ENCODE measurements at places on chromosomes 2 and 18.

GRCh38 chr2:179790235-179791217 is 70.9 kb downstream of the ZNF385B start:
- H3K27me3 ChIP-seq = no peaks in the 10 kb centered on the region
- no peak overlapping the region for H3K27ac ChIP-seq
- no peak overlapping the region for H3K4me3 ChIP-seq

- no peak overlapping the region for H3K27ac ChIP-seq
- H3K27me3 ChIP-seq = no peaks in the 10 kb centered on the region
- no peak for DNase-seq
- peaks cover 7% of the 10 kb centered on the region for H3K4me1 ChIP-seq
- H3K36me3 ChIP-seq = no peaks in the 10 kb centered on the region
These were observed 17.5 kb upstream of the PKDCC start for GRCh38 chr2:42030200-42030759.

GRCh38 chr2:13252615-13253014 is 535.9 kb downstream of the TRIB2 start:
- no peak overlapping the region for H3K27ac ChIP-seq
- no peak overlapping the region for H3K4me3 ChIP-seq
- H3K4me1 ChIP-seq = no peaks in the 10 kb centered on the region
- DNase-seq = no peak

DNA sequence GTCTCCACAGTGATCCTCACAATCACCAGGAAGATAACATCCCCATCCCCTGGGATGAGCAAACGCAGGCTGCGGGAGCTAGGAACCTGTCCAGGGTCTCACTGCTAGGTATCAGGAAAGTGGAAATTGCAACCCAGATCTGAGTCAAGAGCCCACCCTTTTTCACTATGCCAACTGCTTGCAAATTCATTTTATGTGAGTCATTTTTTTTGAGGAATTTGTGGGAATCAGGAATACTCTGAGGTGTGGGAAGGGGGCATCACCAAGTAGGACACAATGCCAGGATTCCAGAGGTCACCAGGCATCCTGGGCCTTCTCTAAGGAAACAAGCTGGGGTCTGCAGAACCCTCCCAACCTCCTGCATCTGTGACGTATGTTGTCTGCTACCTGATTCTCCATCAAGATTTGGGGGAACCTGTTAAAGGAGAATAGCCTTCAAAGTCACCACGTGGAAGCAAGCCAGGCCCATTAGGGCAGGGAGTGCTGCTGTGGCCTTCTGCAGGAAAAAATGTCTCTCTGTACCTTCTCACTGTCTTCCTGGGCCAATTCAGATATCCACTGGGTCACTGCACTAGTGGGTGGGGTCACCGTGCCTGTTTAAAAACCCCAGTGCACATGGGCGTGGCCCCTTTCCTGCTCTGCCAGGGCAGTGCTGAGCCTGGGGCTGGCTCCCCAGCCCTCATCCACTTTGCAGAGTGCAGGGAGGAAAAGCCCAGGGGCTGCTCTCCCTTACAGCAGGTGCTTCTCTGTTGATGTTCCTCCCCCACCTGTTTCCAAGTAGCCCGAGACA is 50.2 kb downstream of the MCFD2 start:
- H3K4me3 ChIP-seq = no peak overlapping the region
- no peaks in the 10 kb centered on the region for H3K27me3 ChIP-seq
- no peak for DNase-seq
- no peaks in the 10 kb centered on the region for H3K4me1 ChIP-seq
- no peak overlapping the region for H3K27ac ChIP-seq
- H3K36me3 ChIP-seq = no peaks in the 10 kb centered on the region
